ENCODE measurements at places on chromosomes 1 and 21.

DNA sequence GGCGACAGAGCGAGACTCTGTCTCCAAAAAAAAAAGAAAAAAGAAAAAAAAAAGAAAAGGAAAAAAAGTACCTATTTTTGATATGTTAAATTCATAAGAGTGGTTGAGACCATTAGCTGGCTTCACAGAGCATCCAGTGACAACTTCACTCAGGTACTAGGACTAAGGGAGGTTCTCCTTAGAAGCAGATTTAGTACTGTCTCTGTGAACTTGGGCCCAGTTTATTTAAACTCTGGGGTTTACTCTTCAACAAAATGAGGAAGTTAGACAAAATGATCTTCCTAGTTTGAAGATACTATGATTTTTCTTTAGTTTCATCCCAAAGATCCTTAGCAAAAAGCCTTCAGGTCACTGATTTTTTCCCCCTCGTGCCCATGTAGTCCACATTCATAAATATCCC is 21.2 kb downstream of the MACO1 start:
- DNase-seq = no peak

- no peak for DNase-seq
These were observed 85.9 kb downstream of the ROR1 start for GRCh38 chr1:63859480-63860275.

GRCh38 chr1:165840423-165840822 is 13.0 kb downstream of the UCK2 start:
- no peak for DNase-seq

DNA sequence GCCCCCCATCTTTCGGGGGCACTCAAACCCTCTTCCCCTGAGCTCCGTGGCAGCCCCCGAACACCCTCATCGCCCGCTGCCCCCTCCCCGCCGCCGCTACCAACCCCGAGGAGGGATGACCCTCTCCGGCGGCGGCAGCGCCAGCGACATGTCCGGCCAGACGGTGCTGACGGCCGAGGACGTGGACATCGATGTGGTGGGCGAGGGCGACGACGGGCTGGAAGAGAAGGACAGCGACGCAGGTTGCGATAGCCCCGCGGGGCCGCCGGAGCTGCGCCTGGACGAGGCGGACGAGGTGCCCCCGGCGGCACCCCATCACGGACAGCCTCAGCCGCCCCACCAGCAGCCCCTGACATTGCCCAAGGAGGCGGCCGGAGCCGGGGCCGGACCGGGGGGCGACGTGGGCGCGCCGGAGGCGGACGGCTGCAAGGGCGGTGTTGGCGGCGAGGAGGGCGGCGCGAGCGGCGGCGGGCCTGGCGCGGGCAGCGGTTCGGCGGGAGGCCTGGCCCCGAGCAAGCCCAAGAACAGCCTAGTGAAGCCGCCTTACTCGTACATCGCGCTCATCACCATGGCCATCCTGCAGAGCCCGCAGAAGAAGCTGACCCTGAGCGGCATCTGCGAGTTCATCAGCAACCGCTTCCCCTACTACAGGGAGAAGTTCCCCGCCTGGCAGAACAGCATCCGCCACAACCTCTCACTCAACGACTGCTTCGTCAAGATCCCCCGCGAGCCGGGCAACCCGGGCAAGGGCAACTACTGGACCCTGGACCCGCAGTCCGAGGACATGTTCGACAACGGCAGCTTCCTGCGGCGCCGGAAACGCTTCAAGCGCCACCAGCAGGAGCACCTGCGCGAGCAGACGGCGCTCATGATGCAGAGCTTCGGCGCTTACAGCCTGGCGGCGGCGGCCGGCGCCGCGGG is 837 bp downstream of the FOXD3 start:
- DNase-seq = no peak

- DNase-seq = no peak
These were observed 85.7 kb upstream of the ETS2 start for GRCh38 chr21:38720074-38720473.

DNA sequence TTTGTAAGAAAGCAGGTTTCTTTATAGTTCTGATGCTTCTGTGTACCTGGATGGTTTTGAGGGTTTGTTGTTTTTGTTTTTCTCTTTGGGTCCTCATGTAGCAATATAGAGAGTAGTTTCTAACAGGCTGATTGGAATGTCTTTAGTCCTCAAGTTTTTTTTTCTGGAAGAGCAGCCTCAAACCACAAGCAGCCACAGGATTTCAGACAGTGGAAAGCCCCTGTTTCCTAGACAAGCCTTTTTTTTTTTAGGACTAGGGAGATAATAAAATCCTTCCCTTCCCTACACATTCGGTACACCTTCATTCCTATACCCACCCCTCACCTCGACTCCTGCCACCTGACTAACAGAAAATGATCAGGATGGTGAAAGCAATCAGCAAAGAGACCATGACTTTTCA is 47.6 kb downstream of the ACP6 start:
- no peak for DNase-seq

DNA sequence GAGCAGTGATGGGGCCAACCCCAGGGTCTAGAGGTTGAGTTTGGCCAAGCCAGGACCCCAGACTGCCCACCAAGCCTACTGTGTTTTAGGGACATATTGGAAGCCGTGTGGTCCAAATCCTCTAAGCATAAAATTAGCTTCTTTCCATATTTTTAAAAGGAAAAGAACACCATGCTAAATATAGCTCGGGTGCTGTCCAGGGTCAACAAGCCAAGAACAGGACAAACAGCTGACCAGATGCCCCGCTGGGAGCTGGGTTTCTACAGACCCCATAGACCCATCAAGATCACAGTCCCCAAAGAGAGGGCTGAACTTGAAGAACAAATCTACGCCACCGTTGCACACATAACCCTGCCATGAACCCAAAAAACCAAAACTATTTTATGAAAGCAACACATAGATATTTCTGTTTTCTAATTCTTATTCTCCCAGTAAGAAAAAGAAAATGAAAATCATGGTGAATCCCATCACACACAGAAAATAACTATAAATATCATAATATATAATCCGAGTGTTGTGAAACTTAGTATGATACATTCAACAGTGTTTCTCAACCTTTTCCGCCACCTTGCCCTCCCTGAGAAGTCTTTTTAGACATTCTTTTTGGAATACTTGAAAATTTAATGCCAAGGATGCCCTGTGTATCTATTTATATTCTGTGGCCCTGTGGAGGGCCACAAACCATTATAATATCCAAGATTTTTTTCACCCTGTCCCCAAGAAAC is 36.2 kb upstream of the FHAD1 start:
- no peak for DNase-seq

Measured in ELR (cell line).